Urothelium cell line (cell line): ENCODE measurements at places on chromosomes 13 and 19.

- peak; percentile 5 for DNase-seq
These were observed 648.0 kb downstream of the DACH1 start for GRCh38 chr13:71218960-71219359.

- no peak for DNase-seq
These were observed 3.3 kb downstream of the ISYNA1 start for GRCh38 chr19:18434411-18435175.

GRCh38 chr19:4016486-4016885, 8.9 kb downstream of the PIAS4 start:
- DNase-seq = no peak

DNA sequence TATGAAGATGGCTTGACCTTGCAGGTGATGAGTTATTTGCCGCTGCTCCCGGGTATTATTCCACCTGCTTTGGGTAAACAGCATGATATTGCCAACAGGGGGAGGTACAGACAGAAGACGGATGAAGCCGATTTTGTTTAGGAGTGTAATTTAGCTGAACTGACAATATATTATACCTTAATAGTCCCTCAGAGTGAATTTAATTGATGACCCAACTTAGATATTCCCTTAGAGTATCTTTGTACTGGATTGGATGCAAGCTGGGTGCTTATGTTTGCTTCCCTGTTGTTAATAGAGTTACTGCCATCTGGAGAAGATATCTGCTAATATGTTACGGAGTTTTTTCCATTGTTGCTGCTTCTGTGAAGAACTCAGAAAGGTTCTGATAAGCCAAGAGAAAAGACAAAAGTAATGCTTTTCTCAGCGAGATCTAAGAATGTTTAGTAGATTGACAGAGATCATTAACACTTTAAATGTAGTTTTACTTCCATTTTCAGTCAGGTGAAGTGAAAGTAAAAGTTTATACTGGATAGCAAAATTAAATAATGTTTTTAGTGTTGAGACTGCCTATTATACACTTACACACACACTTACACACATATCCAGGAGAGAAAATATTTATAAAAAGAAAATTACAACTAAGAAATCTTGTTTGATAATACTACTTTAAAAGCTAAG, 2220.8 kb upstream of the PCDH20 start:
- peak; percentile 7 for DNase-seq

- DNase-seq = peak; percentile 5
These were observed 35.6 kb upstream of the PSPC1 start for GRCh38 chr13:19818223-19818842.

- no peak for DNase-seq
These were observed 43.5 kb downstream of the NEK5 start for GRCh38 chr13:52085421-52085820.

- no peak for DNase-seq
These were observed 29.2 kb downstream of the CCNA1 start for GRCh38 chr13:36461506-36461905.

DNA sequence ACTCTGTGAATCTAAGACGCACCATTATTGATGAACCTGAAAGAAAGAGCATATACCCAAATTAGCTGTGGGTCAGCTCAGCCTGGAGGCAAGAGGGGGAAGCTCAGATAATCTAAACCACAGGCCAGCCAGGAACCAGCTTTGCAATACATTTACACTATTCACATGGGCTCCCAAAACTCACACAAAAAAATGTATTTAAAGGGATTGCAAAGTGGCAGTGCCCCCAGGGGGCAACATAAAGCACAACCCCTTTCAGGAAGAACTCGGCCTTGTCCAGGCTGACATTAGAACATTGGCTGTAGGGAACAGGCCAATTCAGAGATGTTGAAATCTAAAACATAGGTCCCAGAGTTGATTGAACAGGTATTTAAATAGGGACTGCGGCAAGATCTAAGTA, 3.2 kb upstream of the PROZ start:
- DNase-seq = no peak
